ENCODE measurements at places on chromosomes 12 and 14. TPM values are rescaled to one million over a fixed set of nuclear protein-coding genes. Genes with fewer than 3 reads are reported as not detected.

The ALX1 gene
- 1.1 TPM for total RNA-seq

The ART4 gene
- total RNA-seq: 4.8 TPM

The DDX54 gene
- 10.3 TPM for total RNA-seq

The KLRC4 gene
- 0.37 TPM for total RNA-seq

The CLEC2B gene
- total RNA-seq: 20.4 TPM

The KRT7 gene
- 147 TPM for total RNA-seq

The STAB2 gene
- 16.4 TPM for total RNA-seq

The LAG3 gene
- 0.21 TPM for total RNA-seq

The AICDA gene
- 0.26 TPM for total RNA-seq

The NKX2-1 gene
- not detected for total RNA-seq

The NTN4 gene
- 12.8 TPM for total RNA-seq

All from urinary bladder (tissue), 4 donors.